ENCODE measurements at places on chromosomes 5 and 9.
A peak's percentile ranks its signal among the peaks of the same experiment; 100 is the strongest.

DNA sequence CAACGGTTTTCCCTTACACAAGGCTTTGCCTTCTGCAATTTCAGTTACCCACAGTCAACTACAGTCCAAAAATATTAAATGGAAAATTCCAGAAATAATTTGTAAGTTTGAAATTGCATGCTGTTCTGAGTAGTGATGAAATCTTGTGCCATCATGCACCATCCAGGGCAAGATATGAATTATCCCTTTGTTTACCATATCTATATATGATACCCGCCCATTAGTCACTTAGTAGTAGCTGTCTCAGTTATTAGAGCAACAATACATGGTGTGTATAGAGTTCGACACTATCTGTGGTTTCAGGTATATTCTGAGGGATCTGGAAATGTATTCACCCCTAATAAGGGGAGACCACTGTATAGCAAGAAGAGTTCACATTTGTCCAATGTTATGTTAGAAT lies 29.4 kb downstream of the ERBIN start:
- no peak for DNase-seq

DNA sequence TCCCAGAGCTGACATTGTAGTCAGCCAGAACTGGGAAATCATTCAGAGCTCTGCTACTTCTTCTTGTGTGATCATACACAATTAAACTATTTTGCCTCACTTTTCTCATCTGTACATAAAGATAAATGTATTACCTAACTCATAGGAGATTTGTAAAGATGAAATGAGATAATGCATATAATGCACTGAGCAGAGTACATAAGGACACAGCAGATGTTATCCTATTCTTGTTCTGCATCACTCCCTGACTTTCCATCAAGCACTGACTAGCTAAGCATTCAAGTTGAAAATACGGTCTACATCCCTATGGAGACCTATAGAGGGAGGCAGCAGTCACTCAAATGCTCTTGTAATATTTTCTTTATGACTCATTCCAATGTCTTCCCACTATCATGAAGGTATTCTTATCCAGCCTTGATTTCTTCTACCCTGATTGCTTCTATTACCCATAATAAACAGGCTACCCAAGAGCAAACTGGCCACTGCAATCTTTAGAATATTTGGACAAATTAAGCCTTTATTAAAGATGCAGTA lies 16.3 kb upstream of the PRR16 start:
- DNase-seq: no peak

DNA sequence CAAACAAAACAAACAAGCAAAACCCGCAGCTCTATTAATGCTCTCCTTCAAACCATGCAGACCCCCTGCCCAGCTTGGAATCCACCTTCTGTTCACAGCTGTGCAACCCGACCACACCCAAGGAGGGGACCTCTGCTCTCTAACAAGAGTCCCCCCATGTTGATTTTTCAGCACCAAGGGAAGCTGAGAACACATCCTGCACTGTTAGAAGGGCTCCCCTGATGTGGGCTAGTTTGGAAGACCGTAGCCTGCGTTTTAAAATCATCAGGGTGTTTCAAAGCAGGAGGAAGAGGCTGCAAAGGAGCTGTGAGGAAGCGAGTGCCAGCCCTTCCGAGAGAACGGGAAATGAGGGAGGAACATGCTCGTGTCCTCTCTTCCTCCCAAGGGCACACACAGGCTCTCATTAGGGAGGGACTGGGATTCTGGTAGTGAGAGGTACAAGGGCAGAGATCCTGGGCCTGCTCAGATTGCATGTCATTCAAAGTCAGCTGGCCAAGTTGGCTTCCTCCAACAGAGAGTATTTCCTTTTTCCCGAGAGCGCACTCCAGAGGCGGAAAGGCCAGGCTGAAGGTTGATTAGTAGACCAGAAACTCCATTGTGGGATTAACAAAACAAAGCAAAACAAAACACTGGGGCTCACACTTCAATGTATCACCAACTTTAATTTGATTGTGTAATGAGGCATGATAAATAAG lies 185.9 kb downstream of the SEMA6A start:
- no peak for DNase-seq

GRCh38 chr5:114839360-114839759 lies 330.3 kb downstream of the TRIM36 start:
- DNase-seq: no peak

DNA sequence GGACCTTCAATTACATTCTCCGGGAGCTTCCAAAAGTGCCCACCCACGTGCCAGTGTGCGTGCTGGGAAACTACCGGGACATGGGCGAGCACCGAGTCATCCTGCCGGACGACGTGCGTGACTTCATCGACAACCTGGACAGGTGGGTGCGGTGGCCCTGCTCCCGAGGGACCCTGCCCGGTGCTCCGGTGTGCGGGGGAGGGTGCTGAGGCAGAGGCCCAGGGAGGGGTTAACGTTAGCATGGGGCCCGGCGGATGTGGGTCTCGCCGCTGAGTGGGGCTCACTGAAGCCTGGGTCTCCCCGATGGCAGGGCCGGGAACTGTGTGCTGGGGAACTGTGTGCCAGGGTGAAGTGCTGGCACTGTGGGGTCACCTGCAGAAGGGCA lies 10.6 kb upstream of the AJM1 start:
- DNase-seq: no peak

DNA sequence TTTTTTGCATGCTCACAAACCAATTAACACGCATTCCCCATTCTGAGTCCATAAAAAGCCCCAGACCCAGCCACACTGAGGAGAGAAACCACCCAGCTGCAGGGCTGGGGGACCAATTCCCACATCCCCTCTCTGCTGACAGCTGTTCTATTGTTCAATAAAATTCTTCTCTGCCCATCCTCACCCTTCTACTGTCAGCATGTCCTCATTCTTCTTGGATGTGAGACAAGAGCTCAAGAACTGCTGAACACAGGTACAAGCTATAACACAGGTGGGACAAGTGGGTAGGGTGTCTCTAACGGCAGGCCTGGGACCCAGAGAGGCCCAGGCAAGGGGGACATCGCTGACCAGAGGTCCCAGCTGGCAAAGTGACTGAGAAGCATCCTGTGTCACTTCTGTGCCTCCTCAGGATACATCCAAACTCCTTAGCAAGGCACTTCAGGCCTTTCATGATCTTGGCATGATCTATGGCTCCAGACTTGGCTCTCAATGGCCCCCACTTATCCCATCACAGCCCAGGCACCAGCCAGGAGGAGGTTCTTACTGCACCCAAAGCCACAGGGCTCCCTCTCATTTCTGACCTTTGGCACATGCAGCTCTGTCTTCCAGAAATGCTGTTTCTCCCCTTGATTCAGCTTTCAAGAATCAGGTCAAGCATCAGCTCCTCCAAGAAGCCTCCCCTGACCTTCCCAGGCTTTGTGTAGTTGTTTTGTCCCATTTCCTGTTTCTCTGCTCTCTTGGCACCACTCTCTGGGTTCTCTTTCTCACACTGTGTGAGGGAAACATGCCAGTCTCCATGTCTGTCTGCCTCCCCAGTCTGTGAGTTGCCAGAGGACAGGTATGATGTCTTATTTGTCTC lies 7.3 kb upstream of the ALDH1B1 start:
- no peak for DNase-seq

- DNase-seq: no peak
Observed at GRCh38 chr9:93261735-93262523, 78.0 kb downstream of the WNK2 start.

GRCh38 chr9:84442712-84443111 lies 102.2 kb upstream of the SLC28A3 start:
- DNase-seq: no peak

DNA sequence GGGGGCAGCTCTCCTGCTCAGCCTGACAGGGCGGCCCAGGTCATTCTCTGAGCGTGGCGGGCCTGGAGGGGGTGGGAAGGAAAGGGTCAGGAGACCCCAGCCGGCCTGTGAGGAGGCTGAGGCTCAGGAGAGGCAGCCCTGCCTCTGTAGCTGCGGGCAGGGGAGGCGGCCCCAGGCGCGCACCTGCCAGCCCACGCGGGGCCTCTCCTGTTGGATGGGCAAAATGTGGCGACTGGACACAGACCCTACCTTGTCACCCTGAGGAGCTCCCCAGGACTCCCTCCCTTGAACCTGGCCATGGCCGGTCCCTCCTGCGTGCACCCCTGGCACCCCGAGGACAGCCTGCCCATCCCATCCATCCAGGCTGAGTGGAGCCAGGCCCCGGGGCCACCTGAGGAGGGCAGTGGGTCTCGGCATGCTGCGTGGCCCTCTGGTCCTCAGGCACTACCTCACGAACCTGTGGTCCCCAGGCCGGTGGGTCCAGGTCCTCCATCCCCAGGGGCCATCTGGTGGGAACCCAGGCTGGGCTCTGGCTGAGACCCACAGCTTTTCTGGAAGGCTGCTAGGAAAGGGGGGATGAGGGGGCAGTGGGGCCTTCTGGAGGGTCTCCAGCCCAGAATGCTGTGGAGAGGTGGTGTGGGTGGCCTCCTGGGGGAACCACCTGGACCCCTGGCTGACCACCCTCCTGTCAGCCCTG lies 15.1 kb upstream of the NRARP start:
- DNase-seq: peak; percentile 8

DNA sequence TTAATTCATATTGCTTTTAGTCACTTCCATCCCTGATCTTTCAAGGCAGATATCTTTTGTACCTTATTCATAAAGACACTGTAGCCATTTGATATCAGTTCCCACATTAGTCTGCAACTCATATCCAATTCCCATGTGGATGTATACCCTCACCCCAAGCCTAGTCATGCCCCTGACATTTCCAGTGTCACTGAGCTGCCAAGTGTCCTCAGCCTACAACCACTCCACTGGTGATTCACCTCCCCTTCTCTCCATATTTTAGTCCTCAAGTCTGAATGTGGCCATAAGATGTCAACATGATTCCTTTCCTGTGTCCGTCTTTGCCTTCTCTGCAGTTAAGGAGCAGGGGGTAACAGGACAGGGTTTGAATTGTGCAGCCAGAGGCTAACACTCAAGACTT lies 346.9 kb downstream of the RAB3C start:
- no peak for DNase-seq

DNA sequence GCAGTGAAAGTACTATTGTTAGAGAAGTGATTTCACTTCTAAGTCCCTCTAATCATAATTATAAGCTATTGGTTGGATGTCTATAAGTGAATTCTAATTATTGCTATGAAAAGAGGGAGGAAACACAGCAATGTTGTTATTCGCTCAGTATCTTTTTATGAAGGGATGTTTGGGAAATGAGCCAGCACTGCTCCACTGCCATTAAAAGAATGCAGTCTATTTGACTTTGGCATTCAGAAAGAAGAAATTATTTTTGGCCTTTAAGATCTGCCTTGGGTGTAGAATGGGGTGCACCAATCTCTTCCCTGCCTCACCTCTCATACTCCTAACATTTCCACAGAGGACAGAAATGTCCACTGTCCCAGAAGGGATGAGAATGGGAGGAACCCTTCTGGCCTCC lies 332.0 kb downstream of the SPATA31D1 start:
- DNase-seq: no peak

DNA sequence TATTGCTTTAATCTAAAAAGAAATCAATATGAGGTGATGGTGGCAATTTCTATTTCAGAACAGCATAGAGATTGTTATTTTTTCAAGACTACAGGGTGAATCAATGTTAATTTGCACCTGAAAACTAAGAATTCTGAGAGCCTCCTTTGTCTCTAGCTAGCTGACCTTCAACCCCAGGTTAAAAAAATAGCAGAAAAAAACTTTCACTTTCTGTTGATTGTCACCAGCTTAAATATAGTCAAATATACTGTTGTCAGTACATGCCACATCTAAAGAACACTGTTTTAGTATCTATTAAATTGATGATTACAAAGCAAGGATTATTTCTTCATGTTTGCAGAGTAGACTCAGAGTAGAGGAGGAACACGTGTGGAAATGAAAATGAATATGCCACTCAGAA lies 1371.4 kb downstream of the MAT2B start:
- DNase-seq: no peak

GRCh38 chr9:106893088-106893487 lies 30.1 kb downstream of the ZNF462 start:
- DNase-seq: no peak

DNA sequence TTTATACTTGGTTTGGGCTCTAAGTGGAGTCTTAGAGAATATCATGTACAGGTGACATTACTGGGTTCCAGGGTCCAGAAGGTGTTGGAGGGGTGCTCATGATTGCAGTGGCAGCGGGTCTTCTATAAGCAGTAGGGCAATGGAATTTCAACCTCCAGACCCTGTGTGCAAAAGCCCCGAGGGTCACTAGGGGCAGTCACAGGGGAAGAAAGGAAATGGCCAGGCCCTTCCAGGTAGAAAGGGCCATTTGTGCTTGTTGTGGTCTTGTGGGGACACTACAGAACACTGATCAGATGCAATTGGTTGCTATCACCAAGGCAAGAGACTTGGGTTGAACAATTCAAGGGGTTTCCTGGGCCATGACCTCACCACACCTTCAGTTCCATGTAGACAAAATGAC lies 283.4 kb downstream of the GADD45G start:
- no peak for DNase-seq

DNA sequence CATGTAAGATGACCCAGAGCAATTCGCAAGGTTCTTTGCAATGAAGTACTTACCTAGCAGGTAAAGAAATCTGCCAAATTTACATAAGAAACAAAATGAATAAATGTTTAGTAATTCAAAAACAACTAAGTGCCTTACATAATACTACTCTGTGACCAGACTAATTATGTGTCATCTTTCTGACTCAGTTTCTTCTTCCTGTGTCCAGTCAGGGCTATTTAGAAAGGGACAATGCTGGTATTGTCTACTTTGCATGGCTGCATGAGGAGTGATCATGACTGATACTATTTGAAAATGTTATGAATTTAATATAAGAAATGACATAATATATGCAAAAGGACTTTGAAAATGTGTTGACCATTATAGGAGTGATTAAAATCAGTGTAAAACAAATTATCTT lies 210.0 kb downstream of the TMEM161B start:
- DNase-seq: no peak

GRCh38 chr9:127847178-127847510 lies 7.3 kb downstream of the ENG start:
- no peak for DNase-seq

DNA sequence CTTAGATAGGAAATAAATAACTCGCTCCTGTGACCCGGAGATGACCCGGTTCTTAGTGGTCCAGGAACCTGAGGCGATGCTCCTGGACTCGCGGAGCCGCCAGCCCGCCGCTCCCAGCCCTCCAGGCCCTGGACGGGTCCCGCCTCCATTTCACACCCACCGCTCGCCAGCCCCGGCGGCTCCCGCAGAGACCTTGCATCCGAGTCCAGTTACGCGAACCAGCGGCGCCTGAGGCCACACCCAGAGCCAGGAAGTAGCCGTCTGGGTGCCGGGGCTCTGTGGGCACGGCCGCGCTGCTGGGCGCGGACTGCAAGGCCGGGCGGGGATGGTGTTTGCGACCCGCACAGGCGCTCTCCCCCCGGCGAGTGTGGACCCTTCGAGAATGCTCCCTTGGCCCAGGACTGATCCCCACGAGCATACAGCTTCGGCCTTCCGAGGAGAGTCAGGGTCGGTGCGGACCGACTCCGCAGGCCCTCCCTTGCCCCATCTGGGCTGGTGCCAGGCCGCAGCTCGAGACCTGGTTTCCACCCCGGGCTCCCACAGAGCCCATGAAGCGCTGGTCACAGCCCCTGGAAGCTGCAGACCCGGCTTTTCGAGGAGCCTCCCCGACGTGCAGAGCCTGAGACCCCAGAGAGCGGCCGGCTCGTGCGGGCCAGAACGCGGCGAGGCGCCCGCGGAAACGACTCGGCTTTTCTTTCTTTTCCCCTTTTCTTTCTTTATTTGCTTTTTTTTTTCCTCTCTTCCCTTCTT lies 5.2 kb upstream of the BARX1 start:
- no peak for DNase-seq

- no peak for DNase-seq
Observed at GRCh38 chr9:123522251-123522650, 166.3 kb downstream of the CRB2 start.

- DNase-seq: no peak
Observed at GRCh38 chr9:18939943-18940342, 93.1 kb downstream of the SAXO1 start.

Data from T-helper 17 cell (primary cell).